ENCODE measurements at places on chromosomes 12 and 14. TPM values are rescaled to one million over a fixed set of nuclear protein-coding genes. Genes with fewer than 3 reads are reported as not detected.

RBP5 gene
- total RNA-seq: not detected

KRT3 gene
- total RNA-seq: 0.03 TPM

IFNG gene
- total RNA-seq: not detected

IFI27 gene
- 0.40 TPM for total RNA-seq

KRT7 gene
- total RNA-seq: 5,590 TPM

MMP14 gene
- total RNA-seq: 0.41 TPM

ARHGEF25 gene
- 4.8 TPM for total RNA-seq

BCL2L14 gene
- not detected for total RNA-seq

KIF26A gene
- 3.9 TPM for total RNA-seq

ITGB7 gene
- total RNA-seq: 0.58 TPM

LRRC10 gene
- not detected for total RNA-seq

PPM1H gene
- 7.1 TPM for total RNA-seq

CLEC9A gene
- total RNA-seq: not detected

SERPINA10 gene
- total RNA-seq: 0.05 TPM

EML5 gene
- total RNA-seq: 0.40 TPM

KCNC2 gene
- total RNA-seq: not detected

PROX2 gene
- not detected for total RNA-seq

TSPAN9 gene
- 50.6 TPM for total RNA-seq

GLIPR1 gene
- 30.3 TPM for total RNA-seq

SYCP3 gene
- total RNA-seq: not detected

ANHX gene
- total RNA-seq: not detected

SLC17A8 gene
- not detected for total RNA-seq

NKX2-1 gene
- total RNA-seq: 0.10 TPM

LRRC9 gene
- total RNA-seq: not detected

CLEC4D gene
- total RNA-seq: not detected

DNAJC22 gene
- total RNA-seq: 22.7 TPM

MED6 gene
- 39.4 TPM for total RNA-seq

ABCD4 gene
- total RNA-seq: 32.6 TPM

ESR2 gene
- 0.08 TPM for total RNA-seq

GLS2 gene
- 0.20 TPM for total RNA-seq

NPAS3 gene
- not detected for total RNA-seq

SLC6A13 gene
- 0.31 TPM for total RNA-seq

KRT83 gene
- 5.7 TPM for total RNA-seq

GRIP1 gene
- total RNA-seq: 3.5 TPM

ARMH4 gene
- 0.46 TPM for total RNA-seq

IL31 gene
- not detected for total RNA-seq

SIRT4 gene
- 0.90 TPM for total RNA-seq

ART4 gene
- not detected for total RNA-seq

TMEM121 gene
- 8.0 TPM for total RNA-seq

CLEC12A gene
- not detected for total RNA-seq

FAM216A gene
- total RNA-seq: 19.9 TPM

PIWIL1 gene
- not detected for total RNA-seq

HOXC9 gene
- total RNA-seq: 11.0 TPM

NEUROD4 gene
- not detected for total RNA-seq

CCER1 gene
- not detected for total RNA-seq

OR6C2 gene
- total RNA-seq: not detected

PNMA1 gene
- 59.4 TPM for total RNA-seq

RIPK3 gene
- not detected for total RNA-seq

RPGRIP1 gene
- 0.10 TPM for total RNA-seq

RPS6KL1 gene
- total RNA-seq: 0.44 TPM

PLCZ1 gene
- total RNA-seq: not detected

OLR1 gene
- total RNA-seq: 0.73 TPM

ISM2 gene
- total RNA-seq: 0.49 TPM
